ENCODE measurements at places on chromosomes 16 and 17.

DNA sequence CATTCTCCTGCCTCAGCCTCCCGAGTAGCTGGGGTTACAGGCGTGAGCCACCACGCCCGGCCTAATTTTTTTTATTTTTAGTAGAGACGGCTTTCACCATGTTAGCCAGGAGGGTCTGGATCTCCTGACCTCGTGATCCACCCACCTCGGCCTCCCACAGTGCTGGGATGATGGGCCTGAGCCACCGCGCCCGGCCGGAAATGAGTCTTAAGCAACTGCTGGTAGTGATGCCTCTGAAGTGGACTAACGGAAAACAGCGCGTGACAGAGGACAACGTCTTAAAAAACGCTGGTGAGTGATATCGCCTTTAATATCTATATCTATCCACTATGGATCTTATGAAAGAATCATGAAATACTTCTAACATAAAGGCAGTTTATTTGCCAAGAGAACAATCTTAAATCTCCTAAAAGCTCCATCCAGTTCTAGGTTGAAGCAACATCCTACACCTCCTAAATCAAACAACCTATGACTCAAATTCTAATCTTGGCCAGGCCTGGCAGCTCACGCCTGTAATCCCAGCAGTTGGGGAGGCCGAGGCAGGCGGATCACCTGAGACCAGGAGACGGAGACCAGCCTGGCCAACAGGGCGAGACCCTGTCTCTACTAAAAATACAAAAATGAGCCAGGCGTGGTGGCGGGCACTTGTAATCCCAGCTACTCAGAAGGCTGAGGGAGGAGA lies 69.8 kb downstream of the NXN start:
- no peak for DNase-seq

GRCh38 chr16:74582970-74583369 lies 23.9 kb downstream of the GLG1 start:
- no peak for DNase-seq

GRCh38 chr17:56148333-56148732 lies 4.9 kb upstream of the ANKFN1 start:
- DNase-seq: no peak

- DNase-seq: no peak
These were observed 477.5 kb upstream of the HSBP1 start for GRCh38 chr16:83330251-83330650.

- no peak for DNase-seq
These were observed 693.4 kb downstream of the TOX3 start for GRCh38 chr16:51853586-51853985.

DNA sequence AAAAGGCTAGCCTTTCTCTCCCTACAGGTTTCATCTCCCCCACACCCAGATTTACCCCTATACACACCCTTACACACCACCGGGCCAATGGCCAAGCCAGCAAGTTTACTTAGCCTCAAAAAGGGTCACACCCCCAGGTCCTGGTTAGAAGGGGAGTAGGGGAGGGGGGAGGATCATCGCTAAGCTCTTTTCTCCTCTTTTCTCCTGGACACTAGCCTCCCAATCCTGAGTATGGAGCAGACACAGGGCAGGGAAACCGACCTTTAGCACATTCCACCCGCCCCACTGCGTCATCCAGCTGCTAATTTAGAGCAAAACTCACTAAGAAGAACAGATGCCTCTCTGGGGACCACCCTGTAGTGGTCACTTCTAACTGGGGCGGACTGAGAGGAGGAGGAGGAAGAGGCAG lies 4.4 kb downstream of the ACLY start:
- DNase-seq: no peak

DNA sequence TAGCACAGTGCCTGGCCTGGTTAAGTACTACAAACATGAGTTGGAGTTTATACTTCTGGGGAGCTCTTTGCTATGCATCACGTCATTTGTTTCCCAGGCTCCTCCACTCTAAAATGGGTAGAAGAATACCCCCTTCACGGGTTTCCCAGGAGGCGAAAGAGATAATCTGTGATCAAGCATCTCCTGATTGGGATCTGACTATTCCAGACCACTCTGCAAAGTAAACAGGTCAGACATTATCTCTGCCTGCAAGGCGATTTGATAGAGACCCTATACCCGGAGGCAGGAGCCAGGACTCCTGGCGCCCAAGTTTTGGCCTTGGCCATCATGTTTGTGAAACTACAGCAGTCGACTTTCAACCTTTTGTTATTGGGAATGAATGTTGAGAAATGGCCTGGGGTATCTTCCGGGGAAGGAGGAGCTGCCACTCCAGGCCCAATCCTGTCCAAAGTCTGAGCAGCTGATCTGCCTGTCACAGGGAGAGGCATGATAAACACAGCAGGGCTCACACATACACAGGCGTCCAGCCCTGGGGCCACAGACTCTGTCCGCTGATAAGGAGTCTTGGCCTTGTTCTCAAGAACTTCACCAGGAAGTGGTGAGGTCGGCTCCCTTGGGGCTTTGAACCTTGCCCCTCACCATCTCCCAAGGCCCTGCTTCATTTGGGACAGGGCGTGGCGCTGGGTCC lies 199.9 kb downstream of the MAF start:
- no peak for DNase-seq

DNA sequence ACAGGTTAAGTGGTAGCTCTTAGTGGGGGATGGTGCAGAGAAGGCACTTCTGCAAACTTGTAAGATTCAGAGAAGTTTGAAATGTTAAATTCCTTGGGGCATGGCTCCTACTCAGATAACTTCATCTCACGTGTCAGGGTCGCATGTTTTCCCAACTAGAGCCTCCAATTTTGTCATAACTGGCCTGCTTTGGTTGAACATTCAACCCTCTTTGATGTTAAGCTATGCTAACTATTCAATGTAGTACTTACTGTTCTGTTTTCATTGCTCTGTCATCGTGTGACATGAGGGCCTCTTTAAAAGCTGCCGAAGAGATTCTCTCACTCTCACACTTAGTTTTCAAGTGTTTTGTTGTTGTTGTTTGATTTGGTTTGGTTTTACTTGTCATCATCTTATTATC lies 280.8 kb downstream of the CDH11 start:
- no peak for DNase-seq

DNA sequence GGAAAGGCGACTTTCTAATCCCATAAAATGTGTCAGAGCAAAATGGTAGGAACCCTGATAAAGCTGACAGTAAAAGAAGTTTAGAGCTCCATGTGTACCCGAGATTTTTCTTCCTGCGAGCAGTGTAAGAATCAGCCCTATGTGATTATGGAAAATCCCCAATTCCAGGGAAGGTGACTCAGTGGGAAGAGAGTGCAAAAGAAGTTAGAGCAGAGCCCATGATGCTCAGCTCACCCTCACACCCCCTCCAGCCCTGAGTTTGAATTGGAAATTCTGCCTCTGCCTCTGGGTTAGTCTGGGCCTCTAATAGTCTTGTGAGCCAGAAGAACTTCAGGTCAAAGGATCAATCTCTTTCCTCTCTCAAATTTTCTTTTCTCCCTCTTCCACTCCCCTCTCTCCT lies 12.5 kb downstream of the C17orf78 start:
- no peak for DNase-seq

DNA sequence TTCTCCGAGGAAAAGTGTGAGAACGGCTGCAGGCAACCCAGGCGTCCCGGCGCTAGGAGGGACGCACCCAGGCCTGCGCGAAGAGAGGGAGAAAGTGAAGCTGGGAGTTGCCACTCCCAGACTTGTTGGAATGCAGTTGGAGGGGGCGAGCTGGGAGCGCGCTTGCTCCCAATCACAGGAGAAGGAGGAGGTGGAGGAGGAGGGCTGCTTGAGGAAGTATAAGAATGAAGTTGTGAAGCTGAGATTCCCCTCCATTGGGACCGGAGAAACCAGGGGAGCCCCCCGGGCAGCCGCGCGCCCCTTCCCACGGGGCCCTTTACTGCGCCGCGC lies at the start of gene ERBB2:
Gene ERBB2 (plus strand): TSS at position 247 of the 330 bp plus-strand sequence. CDS start 175 bp downstream, outside the sequence.
- DNase-seq: peak; percentile 75

DNA sequence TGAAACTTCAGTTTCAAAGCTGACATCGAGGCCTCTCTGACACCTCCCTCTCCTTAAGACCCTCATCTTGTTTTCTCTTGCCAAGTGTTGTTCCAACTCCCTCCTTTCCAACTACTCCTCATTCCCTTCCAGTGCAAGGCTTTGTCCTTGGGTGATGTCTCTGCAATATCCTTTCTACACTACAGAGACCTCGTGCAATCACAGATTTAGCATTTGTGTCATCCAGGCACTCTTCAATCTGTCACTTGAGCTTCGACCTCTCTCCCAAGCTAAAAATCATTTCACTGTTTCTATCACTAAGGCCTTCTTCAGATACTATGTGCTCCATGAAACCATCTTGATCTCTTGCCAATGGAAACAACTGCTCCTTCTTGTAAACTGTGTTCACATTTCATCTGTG lies 31.6 kb downstream of the TEKT3 start:
- DNase-seq: no peak

DNA sequence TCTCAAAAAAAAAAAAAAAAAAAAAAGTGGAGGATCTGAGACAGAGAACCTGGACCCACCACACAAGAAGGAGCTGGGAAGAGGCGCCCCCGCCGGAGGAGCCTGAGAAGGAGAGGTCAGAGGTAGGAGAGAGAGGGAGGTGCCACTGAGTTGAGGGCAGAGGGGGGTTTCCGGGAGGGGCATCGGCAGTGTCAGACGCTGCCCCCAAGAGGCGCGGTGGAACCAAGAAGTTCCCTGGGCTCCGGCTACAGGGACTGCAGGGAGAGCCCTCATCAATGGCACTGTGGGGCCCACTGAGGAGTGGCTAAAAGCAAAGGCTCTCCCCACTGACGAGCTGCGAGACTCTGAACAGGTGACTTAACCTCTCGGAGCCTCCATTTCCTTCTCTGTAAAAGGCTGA lies 4.2 kb downstream of the CCDC42 start:
- DNase-seq: no peak

- DNase-seq: no peak
These were observed 13.6 kb downstream of the DHODH start for GRCh38 chr16:72022127-72022526.

DNA sequence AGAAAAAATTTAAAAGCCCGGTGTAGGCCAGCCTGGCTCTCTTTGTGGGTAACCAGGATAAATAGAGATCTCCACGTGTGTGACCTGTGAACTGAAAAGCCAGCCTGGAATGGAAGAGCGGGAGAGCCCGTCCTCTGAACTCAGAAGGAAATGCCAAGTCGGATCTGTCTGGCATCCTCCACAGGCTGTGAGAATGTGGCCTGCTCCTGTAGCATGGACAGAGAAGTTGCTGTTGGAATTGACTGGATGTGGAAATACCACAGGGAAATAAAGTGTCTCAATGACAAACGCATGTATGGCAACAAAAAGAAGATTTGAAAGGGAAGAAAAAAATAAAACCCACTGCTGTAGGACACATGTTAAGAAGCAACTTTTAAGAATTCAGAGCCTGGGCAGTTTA lies 6.7 kb downstream of the KLHL36 start:
- no peak for DNase-seq

DNA sequence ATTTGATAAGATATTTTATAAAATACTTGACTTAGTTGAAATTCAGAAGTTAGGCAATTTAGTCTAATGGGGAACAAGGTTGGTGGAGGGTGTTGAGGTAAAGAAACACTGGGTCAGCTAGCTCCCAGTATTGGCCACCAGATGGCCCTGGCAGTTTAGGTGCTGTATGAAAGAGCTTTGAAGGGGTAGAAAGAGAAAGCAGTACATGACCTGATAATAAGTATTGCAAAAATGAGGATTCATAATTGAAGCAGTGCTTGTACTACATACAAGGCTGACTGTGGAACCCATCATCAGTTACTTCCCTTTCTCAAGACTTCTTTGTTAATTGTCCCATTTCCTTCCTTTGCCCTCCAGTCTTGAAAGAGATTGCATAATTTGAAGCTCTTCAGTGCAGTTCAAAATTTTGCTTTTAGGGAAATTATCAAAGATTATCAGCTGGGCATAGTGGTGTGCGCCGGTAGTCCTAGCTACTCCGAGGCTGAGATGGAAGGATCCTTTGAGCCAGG lies 29.4 kb downstream of the TANC2 start:
- DNase-seq: no peak

GRCh38 chr16:3474136-3474779 lies 21.0 kb downstream of the C16orf90 start:
- DNase-seq: no peak

DNA sequence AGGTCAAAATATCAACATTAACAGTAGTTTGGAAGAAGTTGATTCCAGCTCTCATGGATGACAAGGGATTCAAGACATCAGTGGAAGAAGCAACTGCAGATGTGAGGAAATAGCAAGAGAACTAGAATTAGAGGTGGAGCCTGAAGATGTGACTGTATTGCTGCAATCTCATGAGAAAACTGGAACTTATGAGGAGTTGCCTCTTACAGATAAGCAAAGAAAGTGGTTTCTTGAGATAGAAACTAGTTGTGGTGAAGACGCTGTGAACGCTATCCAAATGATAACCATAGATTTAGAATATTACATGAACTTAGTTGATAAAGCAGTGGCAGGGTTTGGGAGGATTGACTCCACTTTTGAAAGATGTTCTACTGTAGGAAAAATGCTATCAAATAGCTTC lies 67.8 kb downstream of the GOSR1 start:
- no peak for DNase-seq

DNA sequence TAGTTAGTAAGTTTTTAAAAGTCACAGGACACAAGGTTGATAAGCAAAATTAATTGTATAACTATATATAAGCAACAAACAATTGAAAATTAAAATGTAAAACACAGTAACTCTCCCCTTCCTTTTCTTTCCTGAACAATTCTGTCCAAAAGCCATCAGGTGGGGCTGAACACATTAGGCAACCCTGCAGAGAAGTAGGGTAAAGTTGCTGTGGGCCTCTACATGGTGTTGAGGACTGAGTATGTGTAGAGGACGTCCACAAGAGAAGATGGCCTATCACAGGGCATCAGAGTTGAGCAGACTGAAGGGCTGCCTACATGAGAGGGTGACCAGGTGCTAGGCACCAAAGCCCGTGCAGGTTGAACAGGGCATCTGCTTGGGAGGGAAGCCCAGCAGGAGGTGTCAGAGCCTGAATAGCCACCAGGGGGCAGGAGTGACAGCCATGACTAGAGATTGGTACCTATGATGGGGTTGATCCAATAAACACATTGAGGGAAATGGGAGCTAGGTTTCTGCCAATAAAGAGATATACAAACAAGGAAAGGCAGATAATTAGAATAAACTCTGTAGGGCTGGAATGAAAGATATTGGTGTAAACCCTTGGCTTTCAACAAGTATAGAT lies 415.1 kb downstream of the NPIPA8 start:
- no peak for DNase-seq

- no peak for DNase-seq
These were observed 110.0 kb downstream of the N4BP1 start for GRCh38 chr16:48499923-48500381.

DNA sequence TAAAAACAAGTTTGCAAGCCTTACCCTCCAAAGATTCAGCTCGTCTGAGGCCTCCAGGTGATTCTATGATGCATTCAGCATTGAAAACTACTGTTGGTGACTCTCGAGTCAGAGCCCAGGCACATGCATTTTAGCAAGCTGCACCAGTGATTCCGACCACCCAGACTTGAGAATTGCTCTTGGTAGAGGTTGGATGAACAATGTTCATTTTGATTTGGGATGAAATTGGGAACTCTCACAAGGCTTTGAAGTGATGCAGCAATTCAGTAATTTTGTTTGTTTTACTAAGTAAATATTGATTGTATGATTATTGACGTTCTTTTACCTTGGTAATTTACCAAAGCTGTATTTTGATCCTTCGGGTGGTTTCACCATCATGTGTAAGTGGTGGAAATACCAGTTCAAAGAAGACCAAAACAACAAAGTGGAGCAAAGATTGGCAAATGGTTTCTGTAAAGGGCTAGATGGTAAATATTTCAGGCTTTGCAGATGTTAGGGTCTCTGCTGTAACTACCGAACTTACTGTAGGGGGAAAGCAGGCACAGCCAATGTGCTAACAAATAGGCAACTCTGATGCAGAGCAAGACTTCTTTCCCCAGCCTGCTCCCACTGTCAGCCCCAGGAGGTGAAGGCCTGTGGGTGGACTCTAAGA lies 11.8 kb downstream of the ALDH3A2 start:
- DNase-seq: no peak

GRCh38 chr17:66364990-66365490 lies 62.6 kb downstream of the PRKCA start:
- DNase-seq: no peak
